ENCODE measurements at places on chromosomes 6 and 20. TPM values are rescaled to one million over a fixed set of nuclear protein-coding genes. Genes with fewer than 3 reads are reported as not detected.

- no peaks in the 10 kb centered on the region for H3K27me3 ChIP-seq
- no peak overlapping the region for H3K4me3 ChIP-seq
- no peaks in the 10 kb centered on the region for H3K4me1 ChIP-seq
- H3K36me3 ChIP-seq: no peaks in the 10 kb centered on the region
- no peak overlapping the region for H3K27ac ChIP-seq
These were observed 255.1 kb upstream of the JAG1 start for GRCh38 chr20:10928841-10929421.

GRCh38 chr20:11247046-11248010 is 573.5 kb upstream of the JAG1 start:
- no peaks in the 10 kb centered on the region for H3K27me3 ChIP-seq
- DNase-seq: no peak
- H3K36me3 ChIP-seq: no peaks in the 10 kb centered on the region
- H3K4me3 ChIP-seq: no peak overlapping the region
- no peaks in the 10 kb centered on the region for H3K4me1 ChIP-seq

Gene PRKN
- total RNA-seq: 5.6 TPM

Gene TAF8
- total RNA-seq: 61.3 TPM

DNA sequence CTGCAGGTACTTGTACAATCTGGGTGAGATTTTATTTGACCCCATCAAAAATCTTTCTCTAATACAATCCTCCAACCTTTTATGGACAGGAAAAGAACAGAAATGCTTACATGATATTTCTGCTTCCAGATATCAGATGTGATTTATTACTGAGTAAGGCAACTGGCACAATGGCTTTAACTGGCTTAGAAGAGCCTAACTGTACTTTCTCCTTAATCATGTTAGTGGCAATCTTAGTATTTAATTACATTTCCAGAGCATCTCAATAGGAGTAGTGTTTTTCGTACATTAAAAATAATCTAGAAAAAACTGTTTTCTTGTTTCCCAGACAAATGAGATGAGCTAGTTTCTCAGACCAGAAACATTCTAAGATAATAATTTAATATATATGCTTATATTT is 251.6 kb downstream of the KCNQ5 start:
- no peaks in the 10 kb centered on the region for H3K4me1 ChIP-seq
- no peak overlapping the region for H3K27ac ChIP-seq
- H3K27me3 ChIP-seq: no peaks in the 10 kb centered on the region
- no peaks in the 10 kb centered on the region for H3K36me3 ChIP-seq
- H3K4me3 ChIP-seq: no peak overlapping the region
- no peak for DNase-seq

Gene OR2H2
- total RNA-seq: not detected

DNA sequence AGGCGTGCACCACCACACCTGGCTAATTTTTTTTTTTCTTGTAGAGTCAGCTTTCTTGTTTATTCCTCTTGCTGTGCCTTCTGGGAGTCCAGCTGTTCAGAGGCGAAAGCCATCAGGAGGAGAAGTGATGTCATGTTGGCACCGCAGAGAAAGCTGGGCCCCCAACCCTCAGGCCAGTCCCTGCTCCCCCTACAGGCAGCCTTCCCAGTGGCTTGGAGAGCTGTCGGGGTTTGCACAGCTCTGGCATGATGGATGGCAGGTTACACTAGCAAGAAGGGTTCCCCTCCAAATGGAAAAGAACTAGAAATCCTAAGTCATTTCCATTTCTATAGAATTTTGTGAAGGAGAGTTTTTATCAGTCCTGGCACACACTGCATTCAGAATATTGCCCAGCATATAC is 72.6 kb downstream of the C6orf52 start:
- H3K27me3 ChIP-seq: no peaks in the 10 kb centered on the region
- H3K36me3 ChIP-seq: peaks cover 15% of the 10 kb centered on the region
- no peak overlapping the region for H3K27ac ChIP-seq
- H3K4me3 ChIP-seq: no peak overlapping the region
- DNase-seq: no peak

DNA sequence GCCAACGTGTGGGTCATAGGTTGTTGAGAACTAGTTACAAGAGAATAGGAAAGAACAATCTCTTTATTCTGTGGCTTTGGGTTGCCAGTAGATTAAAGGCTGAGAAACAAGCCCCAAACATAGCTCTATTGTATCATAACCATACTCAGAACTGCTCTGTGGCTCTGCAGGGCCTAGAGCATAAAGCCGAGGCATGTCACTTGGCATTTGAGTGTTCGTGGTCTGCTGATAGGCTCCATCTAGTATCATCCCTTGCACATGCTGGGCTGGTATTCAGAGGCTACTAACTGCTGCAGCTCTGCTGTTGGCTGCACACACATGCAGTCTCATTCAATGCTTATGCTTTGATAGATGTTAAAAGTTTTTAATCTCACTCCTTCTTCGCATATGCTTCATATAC is 157.9 kb downstream of the OGFRL1 start:
- H3K36me3 ChIP-seq: no peaks in the 10 kb centered on the region
- H3K27ac ChIP-seq: no peak overlapping the region
- H3K4me1 ChIP-seq: no peaks in the 10 kb centered on the region
- no peak for DNase-seq
- no peak overlapping the region for H3K4me3 ChIP-seq

- DNase-seq: no peak
- peak overlapping the region; percentile 40 for H3K27ac ChIP-seq
- peaks cover 38% of the 10 kb centered on the region for H3K4me1 ChIP-seq
- peaks cover 81% of the 10 kb centered on the region for H3K36me3 ChIP-seq
- H3K4me3 ChIP-seq: no peak overlapping the region
These were observed 74.5 kb upstream of the TRAF3IP2 start for GRCh38 chr6:111680015-111680712.

- peaks cover 7% of the 10 kb centered on the region for H3K4me1 ChIP-seq
- DNase-seq: no peak
- H3K27ac ChIP-seq: no peak overlapping the region
- H3K27me3 ChIP-seq: peaks cover 4% of the 10 kb centered on the region
These were observed 72.4 kb downstream of the ADGRG6 start for GRCh38 chr6:142374091-142374770.

DNA sequence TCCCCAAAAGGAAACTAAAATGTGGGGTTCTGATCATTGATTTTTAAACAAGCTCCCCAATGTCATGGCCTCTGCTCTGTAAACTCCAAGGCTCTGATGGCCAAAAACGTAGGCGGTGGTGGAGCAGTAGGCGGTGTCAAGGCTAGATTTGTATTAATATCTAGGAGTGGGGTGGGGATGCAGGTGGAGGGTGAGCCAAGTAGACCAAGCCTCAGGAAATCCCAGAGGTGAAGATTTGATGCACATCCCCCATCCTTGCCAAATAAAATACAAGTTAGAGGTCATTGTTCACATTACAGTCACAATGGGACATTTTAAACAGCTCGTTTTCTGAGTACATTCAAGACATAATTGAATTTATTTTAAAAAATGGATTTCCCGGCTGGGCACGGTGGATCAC is 30.9 kb upstream of the TBC1D7 start:
- H3K27ac ChIP-seq: no peak overlapping the region
- H3K4me1 ChIP-seq: peaks cover 28% of the 10 kb centered on the region
- no peaks in the 10 kb centered on the region for H3K27me3 ChIP-seq
- no peaks in the 10 kb centered on the region for H3K36me3 ChIP-seq

Gene OTOR
- total RNA-seq: not detected

Gene HLA-DOA
- total RNA-seq: 51.7 TPM

DNA sequence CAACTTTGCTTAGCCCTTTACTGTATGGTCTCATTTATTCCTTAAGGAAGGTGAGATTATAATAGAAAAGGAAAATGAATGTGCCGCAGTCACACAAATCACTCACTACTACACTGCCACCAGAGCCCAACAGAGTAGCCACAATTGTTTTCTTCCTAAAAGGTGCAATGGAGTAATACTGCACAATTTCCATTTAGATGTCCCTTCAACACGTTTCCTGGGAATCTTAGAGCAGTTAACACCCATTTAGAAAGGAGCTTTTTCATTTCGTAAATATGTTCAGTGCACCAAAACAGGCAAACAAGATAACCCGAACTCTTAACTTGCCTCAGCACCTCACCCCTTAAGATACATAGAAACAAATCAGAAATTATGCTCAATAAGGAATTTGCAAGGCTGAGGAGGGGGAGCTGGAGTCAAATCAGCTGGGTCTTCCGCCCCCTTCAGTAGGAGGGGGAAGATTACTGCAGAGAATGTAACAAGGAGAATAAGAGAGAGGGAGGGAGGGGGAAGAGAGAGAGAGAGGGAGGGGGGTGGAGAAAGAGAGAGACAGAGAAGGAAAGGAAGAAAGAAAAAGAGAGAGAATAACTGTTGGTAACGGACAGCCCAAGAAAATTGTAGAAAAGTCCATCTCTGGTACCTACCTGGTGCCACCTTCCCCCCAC is 155.5 kb downstream of the BCAS1 start:
- H3K27me3 ChIP-seq: no peaks in the 10 kb centered on the region
- peaks cover 26% of the 10 kb centered on the region for H3K4me1 ChIP-seq
- no peaks in the 10 kb centered on the region for H3K36me3 ChIP-seq
- H3K4me3 ChIP-seq: peak overlapping the region; percentile 98
- DNase-seq: no peak

DNA sequence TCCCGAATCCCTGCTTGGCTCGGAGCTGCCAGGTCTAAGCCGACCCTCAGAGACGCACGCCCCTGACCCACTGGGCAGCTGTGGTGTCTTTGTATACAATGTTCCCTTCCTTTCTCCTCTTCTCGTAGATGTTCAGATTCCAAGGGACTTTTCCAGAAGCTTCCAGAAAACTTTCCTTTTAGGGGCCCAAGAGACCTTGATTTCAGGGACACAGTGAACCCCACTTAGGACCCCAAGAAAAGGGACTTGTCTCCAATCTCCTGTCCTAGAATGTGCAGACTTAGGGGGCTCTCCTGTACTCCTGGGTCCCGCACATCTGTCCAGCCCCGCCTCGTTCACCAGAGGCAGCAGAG is 103.5 kb downstream of the EDN3 start:
- no peak overlapping the region for H3K27ac ChIP-seq
- H3K4me1 ChIP-seq: peaks cover 2% of the 10 kb centered on the region

Gene APOM
- 2.2 TPM for total RNA-seq

GRCh38 chr6:52106994-52107393 is 19.6 kb upstream of the PKHD1 start:
- no peaks in the 10 kb centered on the region for H3K36me3 ChIP-seq
- H3K4me3 ChIP-seq: no peak overlapping the region
- no peak for DNase-seq
- no peaks in the 10 kb centered on the region for H3K4me1 ChIP-seq
- peaks cover 14% of the 10 kb centered on the region for H3K27me3 ChIP-seq

Gene ULBP3
- total RNA-seq: not detected

Data from naive thymus-derived CD8-positive, alpha-beta T cell (primary cell).